ENCODE measurements at places on chromosomes 5 and 9. TPM values are rescaled to one million over a fixed set of nuclear protein-coding genes. Genes with fewer than 3 reads are reported as not detected.

GRCh38 chr5:135442431-135443160 lies 4.6 kb downstream of the DCANP1 start:
- H3K4me3 ChIP-seq, result no peak overlapping the region
- no peaks in the 10 kb centered on the region for H3K4me1 ChIP-seq

- no peak overlapping the region for H3K4me3 ChIP-seq
- H3K36me3 ChIP-seq, result no peaks in the 10 kb centered on the region
- H3K27ac ChIP-seq, result no peak overlapping the region
- no peaks in the 10 kb centered on the region for H3K4me1 ChIP-seq
- no peak for DNase-seq
- no peaks in the 10 kb centered on the region for H3K27me3 ChIP-seq
These were observed 281.6 kb downstream of the KIF4B start for GRCh38 chr5:155295111-155295510.

GRCh38 chr9:30925635-30926034 lies 1458.8 kb upstream of the ACO1 start:
- no peaks in the 10 kb centered on the region for H3K27me3 ChIP-seq
- H3K4me1 ChIP-seq, result no peaks in the 10 kb centered on the region
- no peak for DNase-seq
- no peak overlapping the region for H3K4me3 ChIP-seq
- H3K36me3 ChIP-seq, result no peaks in the 10 kb centered on the region

Gene UGT3A2
- 13.4 TPM for total RNA-seq

DNA sequence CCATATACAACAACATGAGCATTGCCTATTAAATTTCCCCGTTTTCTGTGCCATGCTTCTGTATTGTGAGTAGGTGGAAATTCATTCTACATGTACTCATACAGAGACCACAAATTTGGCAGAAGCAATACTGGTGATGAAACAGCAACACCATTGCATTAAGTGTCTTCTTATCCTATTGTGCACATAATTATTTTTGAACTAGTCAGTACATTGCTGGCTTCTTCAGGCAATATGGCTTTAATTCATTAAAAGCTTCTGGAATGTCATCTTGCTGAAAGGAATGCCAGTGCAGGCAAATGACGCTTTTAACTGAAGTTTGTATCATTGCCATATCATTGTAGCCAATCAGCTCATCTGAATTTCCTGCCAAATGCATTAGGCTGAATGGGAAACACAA lies 82.6 kb downstream of the KIAA1958 start:
- DNase-seq, result no peak
- H3K4me1 ChIP-seq, result no peaks in the 10 kb centered on the region
- H3K27me3 ChIP-seq, result no peaks in the 10 kb centered on the region
- peaks cover under 1% of the 10 kb centered on the region for H3K36me3 ChIP-seq
- no peak overlapping the region for H3K27ac ChIP-seq

DNA sequence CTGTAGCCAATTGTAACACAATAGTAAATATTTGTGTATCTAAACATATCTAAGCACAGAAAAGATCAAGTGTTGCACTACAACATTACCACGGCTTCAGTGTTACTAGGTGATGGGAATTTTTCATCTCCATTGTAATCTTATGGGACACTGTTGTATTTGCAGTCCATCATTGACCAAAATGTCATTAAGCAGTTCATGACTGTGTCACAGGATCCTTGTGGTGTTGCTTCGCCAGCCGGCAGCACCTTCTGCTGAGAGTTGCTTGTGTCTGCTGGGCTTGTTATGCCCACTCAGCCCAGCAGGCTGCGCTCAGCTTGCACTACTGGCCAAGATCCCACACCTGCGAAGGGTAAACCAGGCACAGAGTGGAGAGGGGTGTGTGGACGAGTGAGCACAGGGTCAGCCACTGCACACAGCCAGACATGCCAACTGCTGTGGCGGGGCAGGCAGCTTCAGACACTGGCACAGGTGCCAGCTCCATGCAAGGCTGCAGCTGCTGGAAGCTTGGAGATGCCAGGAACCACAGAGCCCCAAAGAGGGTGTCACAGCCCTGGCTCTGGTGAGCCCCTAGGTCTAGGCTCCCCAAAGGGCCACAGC lies 273.7 kb downstream of the CETN3 start:
- DNase-seq, result peak; percentile 78
- no peaks in the 10 kb centered on the region for H3K4me1 ChIP-seq
- no peaks in the 10 kb centered on the region for H3K27me3 ChIP-seq
- H3K4me3 ChIP-seq, result no peak overlapping the region
- H3K36me3 ChIP-seq, result no peaks in the 10 kb centered on the region

DNA sequence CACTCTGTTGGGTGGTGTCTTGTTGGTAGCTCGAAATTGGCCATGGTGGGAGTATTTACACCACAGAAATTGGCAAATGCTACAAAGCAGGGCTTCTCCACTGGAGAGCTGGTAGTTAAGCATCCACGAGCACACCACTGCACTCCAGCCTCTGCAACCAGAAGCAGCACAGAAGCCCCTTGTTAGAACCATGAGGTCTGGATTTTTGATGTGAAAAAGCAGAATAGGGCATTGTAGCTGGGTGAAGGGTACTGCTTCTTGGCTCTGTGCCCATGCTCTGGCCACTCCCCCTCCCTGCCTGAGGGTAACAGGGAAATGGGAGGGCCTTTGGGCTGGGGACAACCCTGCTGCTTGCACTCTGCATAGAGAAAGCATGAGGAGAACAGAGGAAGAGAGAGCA lies 81.2 kb upstream of the UBTD2 start:
- peaks cover 20% of the 10 kb centered on the region for H3K36me3 ChIP-seq
- no peak overlapping the region for H3K27ac ChIP-seq

Gene PLCXD3
- total RNA-seq, result not detected

Gene RGS7BP
- 0.31 TPM for total RNA-seq

GRCh38 chr9:105296445-105296844 lies 52.0 kb downstream of the SLC44A1 start:
- peak overlapping the region; percentile 87 for H3K27ac ChIP-seq
- no peaks in the 10 kb centered on the region for H3K27me3 ChIP-seq
- H3K4me3 ChIP-seq, result peak overlapping the region; percentile 39

- no peak overlapping the region for H3K4me3 ChIP-seq
- no peak overlapping the region for H3K27ac ChIP-seq
These were observed 35.1 kb downstream of the CEMIP2 start for GRCh38 chr9:71733176-71733575.

GRCh38 chr5:138082033-138082432 lies 1.8 kb upstream of the WNT8A start:
- H3K4me1 ChIP-seq, result peaks cover 4% of the 10 kb centered on the region
- no peak overlapping the region for H3K27ac ChIP-seq
- no peaks in the 10 kb centered on the region for H3K36me3 ChIP-seq
- H3K4me3 ChIP-seq, result no peak overlapping the region

DNA sequence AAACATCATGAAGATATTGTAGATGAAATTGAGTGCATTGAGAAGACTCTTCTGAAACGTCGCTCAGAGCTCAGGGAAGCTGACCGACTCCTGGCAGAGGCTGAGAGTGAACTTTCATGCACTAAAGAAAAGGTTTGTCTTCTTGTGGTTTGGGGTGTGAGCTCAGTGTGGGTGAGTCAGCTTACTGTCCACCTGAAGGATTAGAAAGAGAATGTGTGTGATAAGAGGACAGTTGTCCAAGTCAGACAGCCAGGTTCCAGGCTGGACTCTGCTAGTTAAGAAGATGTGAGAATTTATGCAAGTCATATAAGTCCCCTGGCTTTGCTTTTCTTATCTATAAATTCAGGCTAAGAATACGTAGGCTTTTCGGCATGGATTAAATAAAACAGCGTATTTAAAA lies 46.9 kb downstream of the RAB14 start:
- H3K27me3 ChIP-seq, result no peaks in the 10 kb centered on the region
- no peak overlapping the region for H3K27ac ChIP-seq
- H3K4me1 ChIP-seq, result no peaks in the 10 kb centered on the region
- no peak for DNase-seq
- H3K36me3 ChIP-seq, result no peaks in the 10 kb centered on the region
- no peak overlapping the region for H3K4me3 ChIP-seq

GRCh38 chr5:146722361-146722779 lies 156.2 kb downstream of the PPP2R2B start:
- H3K4me3 ChIP-seq, result no peak overlapping the region
- no peak for DNase-seq
- H3K27ac ChIP-seq, result no peak overlapping the region
- no peaks in the 10 kb centered on the region for H3K27me3 ChIP-seq

GRCh38 chr9:136525841-136526499 lies 19.9 kb downstream of the NOTCH1 start:
- H3K4me1 ChIP-seq, result no peaks in the 10 kb centered on the region
- H3K4me3 ChIP-seq, result no peak overlapping the region
- H3K27me3 ChIP-seq, result no peaks in the 10 kb centered on the region
- no peak for DNase-seq
- no peak overlapping the region for H3K27ac ChIP-seq

All from H9 (cell line).